ENCODE measurements at places on chromosomes 2 and 18.

DNA sequence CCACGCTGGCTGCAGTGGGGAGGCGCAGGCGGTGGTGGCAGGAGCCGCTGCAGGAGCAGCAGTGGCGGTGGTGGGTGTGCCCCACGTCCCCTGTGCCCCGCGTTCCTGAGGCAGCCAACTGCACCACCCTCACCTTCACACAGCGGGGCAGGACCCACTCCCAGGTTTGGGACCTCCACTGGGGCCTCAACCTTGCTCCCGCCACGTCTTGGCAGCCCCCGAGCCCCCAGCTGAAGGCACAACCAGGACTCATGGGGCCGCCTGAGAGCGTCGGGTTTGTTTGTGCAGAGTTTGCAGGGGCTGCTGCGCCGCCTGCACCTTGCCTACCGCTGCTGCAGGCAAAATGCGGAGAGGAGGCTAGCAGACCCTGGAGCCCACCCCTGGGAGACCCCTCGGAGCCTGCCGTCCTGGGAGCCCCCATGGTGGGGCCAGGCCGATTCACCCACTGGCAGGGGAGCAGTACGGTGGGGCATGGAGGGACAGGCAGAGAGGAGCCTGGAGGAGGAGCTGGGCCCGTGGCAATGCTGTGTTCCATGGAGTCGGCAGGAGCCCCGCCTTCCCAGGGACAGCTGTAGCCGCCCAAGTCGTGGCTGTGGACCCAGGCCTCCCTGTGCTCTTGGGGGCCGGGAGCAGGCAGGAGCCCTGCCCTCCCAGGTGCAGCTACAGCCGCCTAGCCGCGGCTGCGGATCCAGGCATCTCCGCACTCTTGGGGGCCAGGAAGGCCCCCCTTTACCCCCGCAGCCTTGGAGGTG lies 14.7 kb upstream of the EML6 start:
- DNase-seq, result no peak

DNA sequence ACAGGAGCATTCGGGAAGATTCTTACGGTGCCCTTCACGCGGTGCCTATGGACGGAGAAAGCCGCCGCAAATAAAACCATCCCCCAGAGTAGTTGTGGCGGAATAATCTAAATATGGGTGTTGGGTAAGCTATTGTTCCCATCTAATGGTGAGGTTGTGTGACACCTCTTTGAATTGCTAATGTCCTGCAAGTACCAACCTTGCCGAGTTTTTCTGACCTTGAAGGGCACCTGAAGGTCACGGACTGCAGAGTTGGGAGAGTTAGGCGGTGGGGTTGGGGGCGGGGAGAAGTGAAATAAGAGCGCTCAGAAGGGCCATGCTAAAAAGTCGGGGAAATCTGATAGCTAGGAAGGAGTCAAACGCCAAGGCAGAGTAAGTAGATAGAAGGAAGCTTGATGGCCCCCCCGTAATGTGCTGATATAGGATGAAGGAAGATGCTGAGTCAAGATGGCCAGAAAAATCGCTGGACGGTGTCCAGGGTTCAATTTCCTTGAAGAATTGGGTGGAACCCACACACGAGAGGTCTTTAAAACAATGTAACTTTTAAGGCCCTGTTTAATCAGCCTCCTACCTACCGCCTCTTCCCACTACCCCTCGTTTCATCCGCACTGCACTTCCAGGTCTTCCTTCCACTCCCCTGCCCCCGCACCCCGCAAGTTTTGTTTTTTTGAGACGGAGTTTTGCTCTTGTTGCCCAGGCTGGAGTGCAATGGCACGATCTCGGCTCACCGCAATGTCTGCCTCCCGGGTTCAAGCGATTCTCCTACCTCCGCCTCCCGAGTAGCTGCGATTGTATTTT lies 600 bp downstream of the KATNAL2 start:
- DNase-seq, result no peak

GRCh38 chr18:50793641-50794565 lies 25.9 kb downstream of the MRO start:
- DNase-seq, result no peak

- no peak for DNase-seq
Measured at GRCh38 chr2:186884587-186884986, 35.6 kb upstream of the ZSWIM2 start.

DNA sequence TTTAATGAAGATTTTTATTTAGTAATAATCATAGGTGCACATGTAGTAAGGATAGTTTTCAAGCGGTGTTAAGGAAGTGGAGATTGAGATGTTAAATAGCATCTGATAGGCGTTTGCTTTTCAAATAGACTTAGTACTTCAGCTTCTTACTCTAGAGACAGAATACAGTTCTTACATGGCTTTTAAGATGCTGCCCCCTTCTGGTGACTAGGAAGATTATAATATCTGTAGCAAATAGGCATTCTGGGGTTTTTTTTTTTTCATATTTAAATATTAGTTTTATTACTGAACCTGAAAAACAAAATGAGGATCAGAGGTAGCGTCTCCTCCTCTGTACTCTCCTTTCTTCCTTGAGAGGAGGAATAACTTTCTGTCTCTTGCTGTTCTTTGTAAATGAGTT lies 100.2 kb downstream of the AGAP1 start:
- no peak for DNase-seq

- no peak for DNase-seq
Measured at GRCh38 chr2:88100489-88100858, 27.4 kb downstream of the FABP1 start.

- no peak for DNase-seq
Measured at GRCh38 chr18:55811925-55812324, 223.9 kb upstream of the TCF4 start.

DNA sequence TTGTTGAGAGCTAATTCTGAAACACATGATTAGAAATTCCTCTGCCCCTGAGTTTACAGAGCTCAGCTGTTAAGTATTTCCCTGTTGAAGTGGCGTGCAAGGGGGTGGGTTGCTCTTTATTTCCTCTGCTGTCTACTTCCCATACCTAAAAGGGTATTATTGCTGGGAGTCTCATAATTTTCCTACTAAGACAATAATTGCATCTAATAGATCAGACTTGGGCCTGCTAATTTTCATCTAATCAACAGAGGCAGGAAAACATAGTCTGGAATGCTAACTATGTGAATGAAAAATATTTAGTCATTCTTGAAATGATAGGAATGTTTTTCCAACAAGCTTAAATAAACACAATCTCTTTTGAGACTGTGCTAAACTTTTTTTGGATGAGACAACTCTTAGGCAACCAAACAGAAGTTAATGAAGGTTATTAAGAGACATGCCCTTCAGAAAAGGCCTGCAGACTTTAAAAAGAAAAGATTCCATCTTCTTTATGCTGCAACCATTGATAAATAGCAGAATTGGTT lies 111.4 kb downstream of the FEZ2 start:
- DNase-seq, result no peak

- no peak for DNase-seq
Measured at GRCh38 chr2:230922951-230923717, 1.9 kb downstream of the GPR55 start.
